Lower leg skin (tissue), 4 donors: ENCODE measurements at places on chromosomes 16 and 17. TPM values are rescaled to one million over a fixed set of nuclear protein-coding genes. Genes with fewer than 3 reads are reported as not detected.

DNA sequence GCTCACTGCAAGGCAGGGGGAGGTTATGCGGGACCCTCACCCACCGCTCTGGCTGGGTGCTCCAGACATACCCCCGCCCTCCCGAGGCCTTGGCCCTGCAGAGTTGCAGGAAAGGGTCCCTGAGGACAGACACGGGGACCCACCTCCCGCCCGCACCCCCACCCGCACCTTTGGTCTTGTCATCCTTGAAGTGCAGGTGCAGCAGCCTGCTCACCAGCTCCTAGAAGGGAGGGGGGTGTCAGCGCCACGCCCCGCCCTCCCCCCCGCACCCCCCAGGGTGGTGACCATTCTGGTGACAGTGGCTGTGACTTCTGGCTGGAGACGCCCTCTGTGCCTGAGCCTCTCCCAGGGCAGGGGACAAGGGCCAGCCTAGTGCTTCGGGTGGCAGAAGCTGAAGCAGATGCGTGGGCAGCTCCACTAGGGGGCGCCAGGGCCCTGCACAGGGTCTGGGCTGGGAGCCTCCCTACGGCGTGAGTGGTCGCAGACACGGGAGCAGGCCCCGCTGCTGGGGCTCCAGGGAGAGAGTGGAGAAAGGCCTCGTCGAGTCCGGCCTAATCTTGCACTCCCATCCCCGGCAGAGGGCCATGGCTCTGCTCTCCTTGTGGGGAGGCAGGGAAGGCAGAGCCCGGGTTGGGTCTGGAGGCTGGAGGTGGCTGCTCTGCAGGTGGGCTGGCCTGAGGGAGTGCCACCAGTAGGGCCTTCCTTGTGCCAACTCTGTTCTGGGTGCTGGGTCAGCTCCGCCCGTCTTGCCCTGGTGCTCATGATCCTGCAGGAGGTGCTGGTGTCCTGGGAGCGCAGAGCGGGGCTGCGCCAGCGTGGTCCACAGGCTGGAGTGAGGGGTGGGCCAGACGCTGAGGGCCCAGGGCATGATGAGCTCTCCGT is 2.7 kb downstream of the CENPX start:
- DNase-seq = no peak

GRCh38 chr16:22285080-22285479 is 12.1 kb upstream of the POLR3E start:
- DNase-seq = no peak

- DNase-seq = no peak
These were observed 492.0 kb upstream of the ERCC4 start for GRCh38 chr16:13427943-13428342.

- no peak for DNase-seq
These were observed 38.5 kb downstream of the RBFOX3 start for GRCh38 chr17:79572136-79572925.

TBX21 gene
- 1.9 TPM for total RNA-seq
